ENCODE measurements at places on chromosomes 12 and 14.

DNA sequence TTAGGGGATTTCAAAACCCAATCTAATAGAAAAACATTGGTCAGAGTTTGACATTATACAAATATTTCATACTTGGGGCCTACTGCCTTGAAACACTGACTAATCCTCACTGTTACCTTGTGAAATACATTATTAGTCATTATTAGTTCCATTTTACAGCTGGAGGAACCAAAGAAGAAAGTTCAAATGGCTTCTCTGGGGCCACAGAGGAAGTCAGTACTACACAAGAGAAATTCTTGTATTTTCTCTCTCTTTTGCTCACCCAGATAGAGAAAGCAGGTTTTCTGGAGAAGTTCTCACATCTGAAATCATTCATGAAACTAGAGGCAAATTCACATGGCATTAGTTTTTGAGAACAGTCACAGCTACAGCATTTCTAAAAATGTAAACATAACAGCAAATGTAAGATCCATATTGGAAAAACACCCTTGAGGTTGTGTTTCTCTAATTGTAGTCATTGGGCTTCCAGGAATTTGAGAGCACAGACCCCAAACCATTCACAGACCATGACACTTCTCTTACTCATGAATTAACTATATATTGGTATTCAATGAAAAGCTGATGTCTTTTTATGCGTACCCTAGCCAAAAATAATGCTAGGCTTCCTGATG lies 83.0 kb downstream of the LLPH start:
- DNase-seq: no peak

GRCh38 chr14:60275932-60276331 lies 26.9 kb downstream of the PPM1A start:
- no peak for DNase-seq

GRCh38 chr14:87002776-87003175 lies 990.2 kb downstream of the GALC start:
- no peak for DNase-seq

GRCh38 chr14:85118274-85118673 lies 411.7 kb upstream of the FLRT2 start:
- DNase-seq: no peak

DNA sequence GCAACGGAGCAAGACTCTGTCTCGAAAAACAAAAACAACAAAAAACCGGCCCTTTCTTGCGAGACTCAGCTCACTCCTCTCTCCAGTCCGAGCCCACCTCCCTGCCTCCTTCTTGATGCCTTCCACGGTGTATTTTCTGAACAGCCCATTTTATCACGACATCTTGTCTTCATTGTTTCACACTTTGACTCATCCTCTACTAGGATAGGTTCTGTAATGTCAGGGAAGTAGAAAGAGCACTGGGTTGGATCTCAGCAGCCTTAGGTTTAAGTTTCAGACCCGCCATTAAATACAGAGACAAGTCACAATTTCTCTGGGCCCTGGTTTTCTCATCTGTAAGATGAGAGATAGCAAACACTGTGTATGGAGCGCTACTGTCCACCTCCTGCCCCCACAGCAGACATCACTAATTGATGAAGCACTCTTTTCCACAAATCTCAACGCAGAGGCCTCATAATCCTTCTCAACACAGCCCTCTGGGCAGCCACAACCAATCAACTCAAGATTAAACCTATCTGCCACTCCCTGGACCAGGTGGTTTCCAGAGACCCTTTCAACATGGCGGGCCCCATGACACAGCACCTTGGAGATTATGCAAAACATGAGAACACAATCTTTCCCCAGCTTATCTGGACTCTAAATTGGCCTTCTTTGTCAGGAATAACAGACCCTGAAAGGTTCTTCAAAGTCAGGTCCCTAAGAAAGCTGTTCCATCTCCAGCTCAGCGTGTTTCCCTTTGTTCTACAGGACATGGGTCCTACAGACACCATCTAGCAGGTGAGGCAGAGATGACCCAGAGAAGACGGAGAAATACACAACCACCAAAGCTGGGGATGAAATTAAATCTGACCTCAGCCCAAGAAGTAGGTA lies 35.6 kb downstream of the CCDC88C start:
- no peak for DNase-seq
